ENCODE measurements at places on chromosomes 13 and 19.

DNA sequence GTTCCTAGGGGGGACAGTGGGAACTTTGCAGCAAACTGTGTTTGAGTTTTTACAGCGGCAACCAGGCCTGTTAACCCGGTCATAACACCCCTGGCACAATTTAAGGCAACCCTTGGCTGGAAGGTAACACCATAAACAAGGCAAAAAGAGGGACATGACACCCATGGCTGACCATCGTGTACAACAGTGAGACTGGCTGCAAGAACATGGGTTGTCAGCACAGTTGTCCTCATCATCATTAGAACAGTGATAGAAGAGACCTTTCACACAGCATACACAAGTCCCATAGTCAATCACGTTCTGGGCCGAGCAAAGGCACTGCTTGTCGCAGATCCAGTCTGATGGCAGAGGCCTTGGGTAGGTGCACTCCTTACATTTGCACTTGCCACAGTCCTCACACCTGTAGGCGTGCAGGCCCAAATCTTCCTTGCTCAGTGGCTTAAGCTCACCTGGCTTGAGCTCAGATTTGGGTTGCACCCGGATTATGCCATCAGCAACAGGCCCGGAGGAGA lies 4.1 kb downstream of the SPRY2 start:
- no peak for DNase-seq

DNA sequence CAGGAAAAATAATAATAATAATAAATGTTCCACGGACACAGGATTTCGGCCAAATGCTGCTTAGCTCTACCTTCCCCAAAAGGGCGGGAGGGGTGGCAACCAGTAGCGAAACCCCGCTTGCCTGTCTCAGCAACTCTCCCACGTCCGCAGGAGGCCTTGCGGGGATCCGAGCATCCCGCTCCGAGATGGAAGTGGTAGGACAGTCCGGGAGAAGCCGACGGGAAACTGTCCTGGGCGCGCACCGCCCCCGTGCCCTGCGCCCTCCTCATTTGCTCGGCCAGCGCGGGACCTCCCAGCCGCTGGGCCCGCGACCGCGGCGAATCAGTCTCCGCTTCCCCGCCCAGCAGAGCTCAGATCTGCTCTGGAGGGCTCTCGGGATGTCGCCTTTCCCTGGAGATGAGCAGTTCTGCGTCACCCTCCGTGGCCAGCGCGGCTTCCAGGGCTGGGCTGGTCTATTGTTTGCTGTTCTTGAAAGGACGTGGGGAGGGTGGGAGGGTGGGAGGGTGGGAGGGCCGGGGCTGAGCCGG lies 48.9 kb upstream of the PABPC3 start:
- DNase-seq: peak; percentile 20

DNA sequence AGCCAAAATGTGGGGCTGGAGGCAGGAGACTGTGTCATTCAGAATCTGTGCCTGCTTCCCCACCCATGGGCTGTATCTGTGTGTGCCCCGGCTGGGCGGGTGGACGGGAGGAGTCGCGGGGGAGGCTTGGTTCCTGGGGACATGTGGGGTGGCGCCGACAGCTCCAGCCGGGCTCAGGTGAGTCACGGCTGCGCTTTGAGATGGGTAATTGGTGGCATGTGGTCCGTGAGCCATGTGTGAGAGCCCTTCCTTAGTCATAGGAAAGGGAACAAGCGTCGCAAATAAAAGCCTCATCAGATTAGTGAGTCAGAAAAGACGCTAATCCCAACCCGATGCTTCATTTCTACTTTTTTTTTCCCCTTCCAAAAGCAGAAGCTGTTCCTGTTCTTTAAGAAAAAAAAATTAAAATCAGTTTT lies 118.6 kb upstream of the ZNF536 start:
- DNase-seq: no peak

- DNase-seq: no peak
These were observed 1038.0 kb upstream of the ATXN8OS start for GRCh38 chr13:69069554-69070133.

- DNase-seq: no peak
These were observed 4.8 kb upstream of the FBXL3 start for GRCh38 chr13:77031656-77032243.

DNA sequence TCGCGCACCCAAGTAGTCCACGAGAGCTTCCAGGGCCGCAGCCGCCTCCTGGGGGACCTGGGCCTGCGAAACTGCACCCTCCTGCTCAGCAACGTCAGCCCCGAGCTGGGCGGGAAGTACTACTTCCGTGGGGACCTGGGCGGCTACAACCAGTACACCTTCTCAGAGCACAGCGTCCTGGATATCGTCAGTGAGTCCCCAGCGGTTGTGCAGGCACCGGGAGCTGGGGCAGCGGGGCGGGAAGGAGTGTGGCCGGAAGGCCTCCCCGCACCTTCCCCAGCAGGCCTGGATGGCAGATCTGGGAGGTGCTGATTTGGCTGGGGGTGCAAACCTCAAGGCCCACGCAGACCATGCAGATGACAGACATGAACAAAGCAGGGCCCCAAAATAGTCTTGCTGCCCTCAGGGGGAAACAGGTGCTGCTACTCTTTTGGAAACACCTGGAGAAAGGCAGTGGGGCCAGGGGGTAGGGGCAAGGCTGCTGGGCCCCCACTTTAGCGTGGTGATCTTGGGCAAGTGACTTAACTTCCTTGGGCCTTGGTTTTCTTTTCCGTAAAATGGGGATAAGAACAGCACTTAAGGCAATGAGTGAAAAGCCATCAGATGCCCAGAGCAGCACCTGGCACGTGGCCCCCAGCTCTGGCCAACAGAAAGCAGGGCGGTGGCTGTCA lies 4.0 kb downstream of the MAG start:
- DNase-seq: no peak

- DNase-seq: no peak
These were observed 3.3 kb upstream of the RPL36 start for GRCh38 chr19:5686647-5687359.

- DNase-seq: no peak
These were observed 557 bp downstream of the ZNF576 start for GRCh38 chr19:43596842-43597461.
